NT2/D1 (cell line): ENCODE measurements at places on chromosomes 13 and 19.

GRCh38 chr19:29965492-29965891 lies 23.5 kb downstream of the URI1 start:
- no peak for DNase-seq

DNA sequence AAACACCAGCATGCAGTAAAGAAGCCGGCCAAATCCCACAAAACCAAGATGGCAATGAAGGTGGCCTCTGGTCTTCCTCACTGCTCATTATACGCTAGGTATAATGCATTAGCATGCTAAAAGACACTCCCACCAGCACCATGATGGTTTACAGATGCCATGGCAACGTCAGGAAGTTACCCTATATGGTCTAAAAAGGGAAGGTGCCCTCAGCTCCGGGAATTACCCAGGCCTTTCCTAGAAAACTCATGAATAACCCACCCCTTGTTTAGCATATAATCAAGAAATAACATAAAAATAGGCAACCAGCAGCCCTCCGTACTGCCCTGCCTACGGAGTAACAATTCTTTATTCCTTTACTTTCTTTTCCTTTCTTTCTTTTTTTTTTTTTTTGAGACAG lies 21.1 kb upstream of the PLEKHF1 start:
- no peak for DNase-seq

GRCh38 chr19:16649734-16650133 lies 10.2 kb downstream of the SMIM7 start:
- DNase-seq, result no peak

- no peak for DNase-seq
Measured at GRCh38 chr19:13082192-13083007, 20.3 kb downstream of the LYL1 start.

- DNase-seq, result no peak
Measured at GRCh38 chr19:10228920-10229319, 2.2 kb downstream of the S1PR2 start.

DNA sequence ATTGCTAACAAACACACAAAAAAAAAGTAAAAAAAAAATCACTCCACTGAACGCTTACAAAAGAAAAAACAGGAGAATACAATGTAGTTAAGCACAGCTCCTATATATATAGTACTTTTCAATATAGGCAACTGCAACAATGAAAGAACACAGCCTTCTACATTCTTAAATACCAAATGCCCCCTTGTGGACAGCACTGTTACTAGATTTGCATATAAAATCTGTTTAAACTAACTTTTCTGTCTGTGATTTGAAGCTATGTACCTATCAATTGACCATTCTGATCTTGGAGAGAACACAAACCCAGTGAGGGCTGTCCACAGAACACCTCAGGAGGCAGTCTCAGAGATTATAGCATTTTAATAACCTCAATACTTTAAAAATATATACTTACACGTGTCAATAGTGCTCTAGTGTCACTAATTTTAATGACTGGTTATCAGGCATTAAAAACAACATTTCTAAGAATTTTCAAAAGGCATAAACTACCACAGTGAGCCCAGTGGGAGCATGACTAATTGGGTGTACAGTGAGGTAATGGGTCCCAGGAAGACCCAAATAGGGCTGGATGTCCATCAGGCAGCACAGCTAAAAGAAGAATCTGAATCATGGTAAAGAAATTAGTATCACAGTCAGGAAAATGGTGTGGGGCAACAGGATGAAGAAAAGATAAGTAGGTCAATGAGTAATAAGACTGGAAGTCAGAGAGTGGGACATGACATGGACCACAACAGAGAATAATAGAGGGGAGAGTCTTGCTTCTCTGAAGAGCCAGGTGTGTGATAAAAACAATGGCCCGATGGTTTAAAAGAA lies 22.2 kb downstream of the CCDC169 start:
- peak; percentile 20 for DNase-seq

- no peak for DNase-seq
Measured at GRCh38 chr13:48194379-48194754, 38.6 kb upstream of the ITM2B start.

DNA sequence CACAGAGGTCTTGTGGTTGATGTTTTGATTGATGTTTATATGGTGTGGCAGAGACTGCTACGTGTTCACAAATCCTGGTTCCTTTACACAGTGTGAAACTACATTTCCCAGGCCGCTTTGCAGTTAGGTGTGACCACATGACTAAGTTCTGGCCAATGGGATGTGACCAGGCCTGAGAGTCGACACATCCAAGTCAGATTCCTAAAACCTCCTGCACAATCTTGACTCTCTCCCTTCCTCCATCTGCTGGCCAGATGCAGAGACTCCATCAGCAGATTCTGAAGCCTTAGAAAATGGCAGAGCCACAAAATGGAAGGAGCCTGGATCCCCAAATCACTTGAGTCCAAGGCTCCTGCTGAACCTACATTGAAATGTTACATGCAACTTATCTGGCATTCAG lies 12.6 kb downstream of the CD37 start:
- no peak for DNase-seq

DNA sequence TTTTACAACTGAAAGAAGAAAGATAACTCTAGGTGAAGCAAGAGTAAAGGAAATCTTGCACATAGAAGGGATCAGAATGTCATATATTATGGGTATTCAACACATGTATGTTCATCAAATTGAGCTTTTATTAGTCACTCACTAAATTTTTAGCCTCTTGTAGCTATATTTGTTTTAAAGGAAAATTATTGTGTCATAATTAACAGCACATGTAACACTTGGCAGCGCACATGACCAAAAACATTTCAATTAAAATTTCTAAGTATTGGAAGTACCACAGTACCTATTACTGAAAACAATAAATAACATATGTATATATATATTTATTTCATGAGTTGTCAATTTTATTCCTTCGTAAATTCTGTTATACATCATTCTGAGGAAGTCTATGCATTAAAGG lies 2800.4 kb downstream of the PCDH9 start:
- DNase-seq, result no peak

DNA sequence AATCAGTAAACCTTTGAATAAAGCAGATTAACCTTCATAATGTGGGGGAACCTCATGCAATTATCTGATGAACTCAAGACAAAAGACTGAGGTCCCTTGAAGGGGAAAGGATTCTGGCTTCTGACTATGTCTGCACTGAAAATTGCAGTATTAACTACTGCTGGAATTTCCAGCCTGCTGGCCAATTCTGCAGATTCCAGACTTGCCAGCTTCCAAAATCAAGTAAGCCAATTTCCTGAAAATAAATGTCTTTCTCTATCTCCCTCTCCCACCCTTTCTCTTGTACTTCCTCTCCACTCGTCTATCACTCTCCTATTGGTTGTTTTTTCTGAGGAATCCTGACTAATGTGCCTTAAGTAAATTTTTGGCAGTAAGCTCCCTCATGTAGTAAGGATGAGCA lies 1479.9 kb upstream of the PRR20A start:
- DNase-seq, result no peak

DNA sequence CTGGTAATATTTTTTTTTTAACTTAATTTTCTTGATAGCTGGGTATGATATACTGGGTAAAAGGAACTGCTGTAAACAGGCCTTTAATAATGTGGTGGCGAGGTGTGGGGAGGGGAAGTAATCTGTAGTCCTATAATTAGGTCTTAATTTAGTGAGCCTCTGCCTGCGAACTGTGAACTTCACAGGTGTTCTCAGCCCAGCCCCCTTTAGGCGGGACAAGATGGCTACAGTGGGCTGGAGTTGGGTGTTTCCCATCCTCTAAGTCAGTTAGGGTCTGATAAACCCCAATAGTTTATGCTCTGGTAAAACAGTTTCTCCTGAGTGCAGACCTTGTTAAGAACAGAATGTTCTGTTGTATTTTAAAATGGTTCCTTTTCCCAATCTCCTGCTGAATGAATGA lies 97.6 kb upstream of the SERP2 start:
- DNase-seq, result no peak

DNA sequence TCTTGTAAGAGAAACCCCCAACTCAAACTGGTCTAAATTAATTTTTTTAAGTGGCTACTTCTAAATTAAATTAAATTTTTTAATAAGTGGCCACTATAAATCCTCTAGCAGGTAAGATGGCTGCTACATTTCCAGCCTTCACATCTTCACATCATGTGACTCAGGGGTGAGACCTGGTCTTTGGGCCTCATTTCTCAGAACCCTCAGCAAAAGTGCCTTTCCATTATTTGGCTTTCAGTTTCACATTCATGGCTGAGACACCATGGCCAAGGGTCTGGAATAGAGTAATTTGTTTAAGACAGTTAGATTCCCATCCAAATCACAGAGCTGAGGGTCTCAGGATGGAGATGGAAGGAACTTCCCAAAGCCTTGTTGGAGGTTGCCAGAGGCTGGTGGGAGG lies 47.5 kb downstream of the DCT start:
- DNase-seq, result no peak

DNA sequence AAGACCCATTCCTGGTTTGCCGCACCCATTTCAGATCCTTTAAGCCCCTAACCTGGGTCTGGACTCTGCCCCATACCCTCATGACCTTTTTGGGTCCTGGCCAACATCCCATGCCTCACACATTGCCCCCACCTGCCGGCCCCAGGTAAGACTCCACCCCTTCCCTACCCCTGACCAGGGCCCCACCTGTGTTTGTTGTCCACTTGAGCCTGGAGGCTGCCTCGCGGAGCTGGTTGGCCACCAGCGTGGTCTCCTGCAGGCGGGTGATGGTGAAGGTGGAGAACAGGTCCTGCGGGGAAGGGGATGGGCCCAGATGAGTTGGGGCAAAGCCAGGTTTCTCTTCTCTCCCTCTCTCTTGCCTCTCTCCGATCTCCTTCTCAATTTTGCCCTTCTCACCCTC lies 19.5 kb downstream of the MAN2B1 start:
- no peak for DNase-seq

GRCh38 chr13:51639171-51639570 lies 54.9 kb downstream of the WDFY2 start:
- DNase-seq, result no peak

GRCh38 chr19:9958379-9958821 lies 22.1 kb upstream of the OLFM2 start:
- DNase-seq, result no peak

DNA sequence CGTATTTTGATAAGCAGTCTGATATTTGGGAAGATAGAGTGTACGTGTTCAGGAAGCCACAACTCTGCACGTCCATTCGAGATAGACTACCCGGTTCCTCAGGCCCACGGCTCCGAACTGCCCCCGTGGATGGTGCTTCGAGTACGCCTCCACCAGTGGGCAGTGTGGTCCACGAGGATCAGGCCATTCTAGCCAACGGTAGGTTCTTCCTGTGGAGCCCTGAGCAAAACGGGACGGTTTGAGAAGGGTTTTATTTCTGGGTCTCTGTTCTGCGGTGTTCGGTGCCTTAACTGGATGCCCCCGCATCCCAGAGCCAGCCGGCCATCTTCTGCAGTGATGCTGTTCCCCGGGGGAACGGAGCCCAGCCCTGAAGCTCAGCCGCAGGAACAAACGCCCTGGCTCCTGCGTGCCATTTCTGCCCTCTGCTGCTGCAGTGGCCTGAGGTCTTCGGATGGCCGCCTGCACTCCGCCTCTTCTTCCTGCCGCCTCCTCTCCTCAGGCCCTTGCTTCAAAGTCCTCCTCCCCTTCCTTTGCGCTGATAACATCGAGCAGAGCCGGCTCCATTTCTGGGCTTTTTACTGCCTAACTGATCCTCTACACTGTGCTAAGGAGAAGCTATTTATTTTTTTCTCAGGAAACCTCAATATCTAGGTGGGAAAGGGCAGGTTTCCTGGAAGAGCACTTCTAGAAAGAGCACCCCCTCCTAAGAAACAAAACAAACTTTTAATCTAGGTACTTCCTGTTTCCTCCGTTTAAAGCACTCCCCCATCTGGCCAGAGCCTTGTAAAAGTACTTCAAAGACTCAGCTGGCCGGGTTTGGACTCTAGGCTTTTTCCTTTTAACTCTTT lies 36.2 kb upstream of the SLC46A3 start:
- DNase-seq, result no peak

- DNase-seq, result peak; percentile 38
Measured at GRCh38 chr19:6423499-6424194, 964 bp downstream of the KHSRP start.

DNA sequence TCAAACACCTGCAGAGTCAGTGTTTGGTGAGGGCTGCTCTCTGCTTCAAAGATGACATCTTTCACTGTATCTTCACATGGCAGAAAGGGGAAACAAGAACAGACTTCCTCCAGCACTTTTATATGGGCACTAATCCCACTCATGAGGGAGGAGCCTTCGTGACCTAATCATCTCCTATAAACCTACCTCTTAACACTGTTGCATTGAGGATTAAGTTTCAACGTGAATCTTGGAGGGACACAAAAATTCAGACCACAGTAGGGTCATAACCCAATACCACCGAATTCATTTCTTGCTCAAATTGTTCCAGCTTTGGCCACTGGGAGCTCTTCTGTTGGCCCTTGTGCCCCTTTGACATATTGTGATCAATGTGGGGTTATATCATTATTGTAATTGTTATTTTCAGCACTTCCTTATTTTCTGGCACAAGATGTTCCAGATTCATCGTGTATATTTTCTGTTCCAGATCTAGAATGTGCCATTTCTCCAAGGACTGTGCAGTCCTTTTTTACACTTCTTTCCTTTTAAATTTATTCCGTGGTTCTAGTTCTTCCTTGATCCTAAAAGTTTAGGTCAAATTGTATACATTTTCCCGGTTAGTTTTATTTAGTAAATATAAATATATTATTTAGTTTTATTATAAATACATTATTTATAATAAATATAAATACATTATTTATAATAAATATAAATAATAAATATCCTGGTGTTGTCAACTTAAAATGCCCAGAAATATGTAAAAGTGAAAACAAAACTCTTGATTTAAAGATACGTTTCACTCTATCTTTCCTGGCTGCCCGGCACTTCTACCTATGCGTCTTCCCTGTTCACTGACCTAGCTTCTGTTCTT lies 35.5 kb upstream of the IGFL4 start:
- DNase-seq, result no peak

GRCh38 chr13:41457589-41458186 lies 338 bp downstream of the RGCC start:
- DNase-seq, result no peak
